Inflammatory macrophage (primary cell): ENCODE measurements at places on chromosomes 1 and 21.
A peak's percentile ranks its signal among the peaks of the same experiment; 100 is the strongest.

- no peak for DNase-seq
Measured at GRCh38 chr21:39669485-39669884, 56.7 kb downstream of the B3GALT5 start.

- no peak for DNase-seq
Measured at GRCh38 chr1:27972141-27972540, 12.4 kb downstream of the XKR8 start.

GRCh38 chr1:234659538-234659937 is 49.6 kb upstream of the IRF2BP2 start:
- peak; percentile 29 for DNase-seq

DNA sequence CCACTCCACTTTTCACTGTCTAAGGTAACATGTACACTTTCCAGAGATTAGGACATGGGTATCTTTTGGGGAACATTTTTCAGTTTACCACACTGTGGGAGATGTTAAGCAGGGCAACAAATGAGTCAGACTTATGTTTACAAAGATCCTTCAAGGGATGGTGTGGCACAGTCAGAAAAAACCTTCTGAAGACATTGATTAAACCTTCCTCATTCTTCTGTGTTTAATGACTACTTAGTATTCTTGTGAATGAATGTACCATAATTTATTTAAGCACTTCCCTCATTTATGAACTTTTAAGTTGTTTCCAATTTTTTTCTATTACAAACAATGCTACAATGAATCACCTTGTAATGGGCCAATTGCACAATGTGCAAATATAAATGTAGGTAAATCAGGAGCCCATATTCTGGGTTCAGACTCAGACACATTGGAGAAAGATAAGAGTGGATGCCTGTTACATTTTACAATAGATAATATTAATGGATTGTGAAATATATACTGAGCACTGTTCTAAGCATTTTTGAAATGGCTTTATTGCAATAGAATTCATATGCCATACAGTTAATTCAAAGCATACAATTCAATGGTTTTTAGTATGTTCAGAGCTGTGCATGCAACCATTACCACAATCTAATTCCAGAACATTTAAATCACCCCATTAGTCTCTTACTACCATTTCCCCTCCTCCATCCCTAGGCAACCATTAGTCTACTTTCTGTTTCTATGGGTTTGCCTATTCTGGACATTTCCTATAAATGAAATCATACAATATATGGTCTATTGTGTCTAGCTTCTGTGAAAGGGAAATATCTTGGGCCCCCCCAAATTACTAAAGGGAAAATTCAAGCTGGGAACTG is 1.9 kb upstream of the SFT2D2 start:
- DNase-seq, result no peak

- peak; percentile 40 for DNase-seq
Measured at GRCh38 chr1:145960468-145961108, 2.8 kb upstream of the LIX1L start.

GRCh38 chr1:228219245-228219961 is 11.6 kb downstream of the OBSCN start:
- no peak for DNase-seq

- no peak for DNase-seq
Measured at GRCh38 chr21:18023711-18024110, 204.6 kb upstream of the C21orf91 start.

DNA sequence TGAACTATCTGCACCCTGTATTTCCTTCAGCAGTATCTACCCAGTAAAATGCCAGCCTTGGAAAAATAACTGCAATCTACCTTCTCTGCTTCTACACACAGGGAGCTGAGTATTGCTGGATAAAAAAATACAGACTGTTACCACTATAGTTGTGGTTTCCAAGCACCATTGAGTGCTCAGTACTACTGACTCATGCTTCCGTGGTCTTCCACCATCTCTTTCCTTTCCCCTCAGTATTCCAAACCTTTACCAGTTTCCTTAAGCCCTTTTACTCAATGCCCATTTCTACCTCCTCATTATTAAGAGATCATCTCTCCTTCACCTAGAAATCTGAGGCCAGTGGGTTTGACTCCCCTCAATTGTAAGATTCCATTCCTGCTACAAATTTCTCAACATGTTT is 23.8 kb downstream of the GLMN start:
- DNase-seq, result no peak

DNA sequence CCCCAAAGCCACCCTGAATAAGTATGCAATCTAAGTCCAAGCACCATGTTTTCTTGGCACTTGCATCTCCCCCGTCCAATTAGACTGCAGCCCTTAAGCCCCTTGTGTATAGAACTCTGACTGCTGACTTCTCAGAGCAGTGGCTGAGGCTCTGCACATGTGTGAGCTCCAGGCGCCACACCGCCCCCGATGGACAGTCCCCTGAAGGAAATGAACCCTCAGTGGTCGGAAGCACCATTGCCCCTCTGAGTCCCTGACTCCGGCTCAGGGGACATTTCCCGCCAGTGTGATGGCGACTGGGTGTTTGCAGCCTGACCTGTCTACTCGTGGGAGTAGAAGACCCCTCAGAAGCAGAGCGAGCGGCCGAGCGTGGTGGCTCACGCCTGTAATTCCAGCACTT is 37.2 kb upstream of the SCCPDH start:
- DNase-seq, result no peak

DNA sequence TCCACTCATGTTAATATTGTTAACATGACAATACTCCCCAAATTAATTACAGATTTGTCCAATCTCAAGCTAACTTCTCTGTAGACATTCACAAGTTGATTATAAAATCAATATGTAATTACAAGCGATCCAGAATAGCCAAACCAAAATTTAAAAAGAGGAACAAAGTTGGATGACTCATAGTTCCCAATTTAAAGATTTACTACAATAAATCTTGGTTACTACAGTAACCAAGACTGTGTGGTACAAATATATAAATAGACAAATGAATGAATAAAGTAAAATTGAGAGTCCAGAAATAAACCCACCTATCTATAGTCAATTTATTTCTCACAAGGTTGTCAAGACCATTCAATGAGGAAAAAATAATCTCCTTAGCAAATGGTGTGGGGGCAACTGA is 7.1 kb upstream of the KRTAP10-4 start:
- no peak for DNase-seq

DNA sequence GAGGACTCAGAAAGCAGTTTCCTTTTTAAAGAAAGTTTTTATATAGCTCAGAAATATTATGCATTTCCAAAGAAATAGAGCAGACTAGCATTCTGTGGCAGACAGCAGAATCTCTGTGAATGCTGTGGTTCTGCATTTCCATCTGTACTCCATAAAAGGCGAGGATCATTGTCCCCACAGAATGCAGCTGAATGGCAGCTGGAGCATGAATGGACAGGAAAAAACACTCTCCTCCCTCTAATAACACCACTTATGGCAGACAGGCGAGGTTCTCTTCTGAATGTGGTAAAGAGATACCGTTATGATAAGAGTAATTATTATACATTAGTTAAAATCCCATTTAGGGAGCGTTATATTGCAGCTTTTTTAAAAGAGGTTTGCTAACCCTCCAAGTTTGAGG is 81.4 kb upstream of the WLS start:
- no peak for DNase-seq

DNA sequence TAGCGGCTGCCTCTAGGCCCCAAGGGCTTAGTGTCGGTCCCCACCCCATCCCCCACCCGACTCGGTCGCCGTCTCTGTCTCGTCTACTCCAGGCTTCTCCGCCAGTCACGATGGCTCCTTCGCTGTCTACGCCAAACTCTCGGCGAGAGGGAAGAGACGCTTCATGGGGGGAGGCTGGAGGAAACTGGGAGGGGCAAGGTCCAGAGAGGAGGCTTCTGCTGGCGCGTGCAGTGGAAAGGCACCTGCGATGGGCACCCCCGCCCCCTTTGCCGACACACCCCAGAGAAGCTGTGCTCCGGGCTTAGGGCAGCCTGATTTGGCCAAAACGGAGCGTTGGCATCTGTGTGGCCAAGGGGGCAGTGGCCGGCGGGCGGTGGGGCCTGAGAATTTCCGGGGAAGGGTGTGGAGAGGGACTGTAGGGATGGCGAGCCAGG is 1.2 kb upstream of the CSMD2 start:
- no peak for DNase-seq

GRCh38 chr1:112877750-112878149 is 78.2 kb downstream of the SLC16A1 start:
- DNase-seq, result no peak

DNA sequence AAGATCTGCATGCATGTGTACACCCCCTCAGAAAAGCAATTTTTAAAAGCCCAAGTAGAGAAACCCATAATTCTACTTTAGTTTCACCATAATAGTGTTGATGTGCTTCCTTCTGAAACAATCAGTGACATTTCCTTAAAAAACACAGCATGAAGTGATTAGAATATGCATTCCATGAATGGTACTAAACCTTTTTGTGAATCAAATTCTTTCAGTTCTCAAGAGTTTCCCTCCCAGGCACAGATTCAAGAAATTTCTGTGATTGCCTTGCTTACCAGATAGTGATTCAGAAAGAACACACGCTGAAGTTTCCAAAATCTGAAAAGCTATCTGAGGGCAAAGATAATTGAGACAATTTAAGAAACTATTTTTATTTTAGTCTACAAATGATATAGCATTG is 136.4 kb upstream of the ADGRL2 start:
- DNase-seq, result no peak

- DNase-seq, result no peak
Measured at GRCh38 chr1:57063406-57064125, 97.8 kb upstream of the C8B start.

GRCh38 chr1:151061704-151062103 is 1.5 kb downstream of the MLLT11 start:
- no peak for DNase-seq

DNA sequence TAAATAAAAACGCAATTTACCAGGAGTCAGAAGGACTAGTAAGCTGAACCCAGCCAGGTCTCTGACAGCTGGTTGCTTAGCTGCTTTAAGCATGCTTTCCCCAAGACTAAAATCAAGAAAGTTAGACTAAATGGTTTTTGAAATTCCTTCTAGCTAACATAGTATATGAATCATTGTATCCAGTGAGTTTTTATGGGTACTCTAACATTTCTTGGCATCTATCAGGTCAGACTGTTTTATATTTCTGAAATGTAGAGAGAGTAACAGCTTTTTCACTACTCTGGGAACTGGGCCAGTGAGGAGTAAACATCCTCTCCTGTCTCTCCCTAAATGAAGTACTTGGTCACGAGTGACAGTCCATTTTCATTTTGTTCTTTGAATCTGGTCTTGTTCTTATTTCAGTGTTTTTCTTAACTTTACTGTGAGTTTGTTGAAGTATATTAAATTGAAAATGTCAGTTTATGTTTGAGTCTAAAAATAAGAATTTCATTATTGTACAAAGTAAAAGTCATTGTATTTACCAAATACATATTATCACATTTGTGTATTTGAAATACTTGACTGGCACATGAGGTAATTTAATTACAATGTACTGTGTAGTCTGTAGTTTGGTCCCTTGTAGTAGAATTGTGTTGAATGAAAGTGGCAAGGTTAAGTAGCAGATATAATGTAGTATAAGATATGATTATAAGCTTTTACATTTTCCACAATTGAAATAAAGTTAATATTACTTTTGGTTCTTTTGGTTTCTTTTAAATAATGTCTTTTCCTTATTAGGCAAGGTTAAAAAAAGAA is 47.6 kb downstream of the PKN2 start:
- no peak for DNase-seq

DNA sequence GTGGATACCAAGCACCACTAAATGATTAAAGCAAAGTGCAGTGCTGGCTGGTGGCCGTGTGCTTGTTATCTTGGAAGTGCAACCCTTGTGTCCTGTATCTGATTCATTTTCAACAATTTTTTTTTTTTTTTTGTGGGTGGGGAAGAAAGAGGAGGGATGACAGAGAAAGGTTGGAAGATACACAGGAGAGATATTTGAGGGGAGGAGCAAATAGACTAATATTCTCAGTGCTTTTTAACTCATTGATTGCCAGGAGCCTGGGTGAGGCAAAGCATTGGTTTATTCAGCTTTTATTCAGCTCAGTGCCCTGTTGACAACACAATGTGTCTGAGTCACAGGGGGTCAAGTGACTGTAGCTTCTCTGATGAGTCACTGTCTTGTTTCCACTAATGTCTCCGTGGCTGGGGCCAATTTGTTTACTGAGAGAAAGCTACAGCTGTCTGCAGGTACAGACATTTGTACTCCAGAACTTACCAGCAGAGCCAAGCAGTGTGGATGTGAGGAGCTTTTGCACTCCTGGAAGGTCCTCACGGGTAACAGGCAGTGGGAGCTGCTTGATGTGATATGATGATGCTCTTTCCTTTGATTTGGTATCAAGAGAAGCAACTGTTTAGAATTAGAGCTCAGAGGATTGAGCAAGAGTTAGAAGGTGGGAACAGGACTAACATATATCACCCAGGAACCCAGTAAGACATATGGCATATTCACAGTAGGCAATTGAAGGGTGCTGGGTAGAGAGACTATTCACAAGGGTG is 23.6 kb upstream of the DNM3 start:
- DNase-seq, result peak; percentile 64

GRCh38 chr1:54805981-54806381 is 4.9 kb upstream of the TTC22 start:
- DNase-seq, result no peak

DNA sequence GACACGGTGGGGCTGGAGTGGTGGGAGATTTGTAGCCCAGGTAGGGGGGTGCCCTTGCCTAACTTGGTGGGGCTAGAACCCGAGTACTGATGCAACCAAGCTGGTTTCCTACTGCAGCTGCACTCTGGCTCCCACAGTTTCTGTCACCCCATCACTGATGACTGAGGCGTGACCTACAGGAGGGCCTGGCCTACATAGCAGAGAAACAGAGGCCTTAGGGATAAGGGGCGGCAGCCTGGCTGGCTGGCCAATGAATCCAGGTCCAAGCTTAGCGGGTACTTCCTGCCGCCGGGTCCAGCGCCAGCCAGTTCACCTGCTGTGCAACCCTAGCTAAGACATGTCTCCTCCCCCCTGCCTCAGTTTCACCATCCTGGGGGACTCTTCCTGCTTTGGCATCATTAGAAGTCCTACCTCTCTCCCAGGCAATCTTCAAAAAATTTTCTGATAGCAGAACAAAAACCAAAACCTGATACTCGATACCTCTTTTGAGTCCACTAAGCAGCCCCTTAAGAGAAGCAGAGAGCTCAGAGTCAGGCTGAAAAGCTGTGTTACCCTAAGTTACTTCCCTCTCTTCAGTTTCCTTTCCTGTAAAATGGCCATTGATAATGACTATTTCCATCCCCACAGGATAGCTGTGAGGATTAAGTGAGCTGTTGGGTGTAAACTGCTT is 27.3 kb upstream of the RNF19B start:
- DNase-seq, result no peak

- no peak for DNase-seq
Measured at GRCh38 chr1:211842518-211842917, 12.0 kb upstream of the LPGAT1 start.

- DNase-seq, result no peak
Measured at GRCh38 chr1:165235777-165236291, 120.7 kb downstream of the LMX1A start.

DNA sequence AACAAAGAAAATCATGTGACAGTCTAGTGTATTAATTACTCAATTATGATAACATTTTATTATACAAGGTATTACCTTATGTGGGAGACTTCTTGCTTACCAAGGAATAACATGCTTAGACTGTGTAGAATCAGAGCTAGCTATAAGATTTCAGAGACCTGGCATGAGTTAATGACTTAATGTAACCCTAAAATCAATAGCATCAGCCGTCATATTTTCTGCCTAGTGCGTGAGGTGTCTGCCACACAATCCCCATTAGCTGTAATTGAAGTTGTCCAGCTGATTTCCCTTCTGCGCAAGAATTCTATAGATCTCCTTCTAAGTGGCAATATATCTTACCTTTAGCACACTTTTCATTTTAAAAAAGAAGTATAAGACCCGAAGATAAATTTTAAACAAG is 28.8 kb downstream of the CHODL start:
- no peak for DNase-seq

- DNase-seq, result peak; percentile 88
Measured at GRCh38 chr1:52403566-52404115, 582 bp downstream of the ORC1 start.
